A375 (cell line): ENCODE measurements at places on chromosomes 6 and 20. TPM values are rescaled to one million over a fixed set of nuclear protein-coding genes. Genes with fewer than 3 reads are reported as not detected.

Gene GUCA1A
- not detected in 2 replicates for total RNA-seq

Gene MAP3K5
- total RNA-seq = 4.8 and 5.1 TPM in 2 replicates

Gene HMGN3
- 44.8 and 58.0 TPM in 2 replicates for total RNA-seq

Gene SAPCD1
- total RNA-seq = 13.0 and 13.2 TPM in 2 replicates

Gene CST5
- not detected in 2 replicates for total RNA-seq

Gene SULF2
- 82.1 and 82.7 TPM in 2 replicates for total RNA-seq
